Esophagus squamous epithelium (tissue), 5 donors: ENCODE measurements at places on chromosomes 12 and 14.

DNA sequence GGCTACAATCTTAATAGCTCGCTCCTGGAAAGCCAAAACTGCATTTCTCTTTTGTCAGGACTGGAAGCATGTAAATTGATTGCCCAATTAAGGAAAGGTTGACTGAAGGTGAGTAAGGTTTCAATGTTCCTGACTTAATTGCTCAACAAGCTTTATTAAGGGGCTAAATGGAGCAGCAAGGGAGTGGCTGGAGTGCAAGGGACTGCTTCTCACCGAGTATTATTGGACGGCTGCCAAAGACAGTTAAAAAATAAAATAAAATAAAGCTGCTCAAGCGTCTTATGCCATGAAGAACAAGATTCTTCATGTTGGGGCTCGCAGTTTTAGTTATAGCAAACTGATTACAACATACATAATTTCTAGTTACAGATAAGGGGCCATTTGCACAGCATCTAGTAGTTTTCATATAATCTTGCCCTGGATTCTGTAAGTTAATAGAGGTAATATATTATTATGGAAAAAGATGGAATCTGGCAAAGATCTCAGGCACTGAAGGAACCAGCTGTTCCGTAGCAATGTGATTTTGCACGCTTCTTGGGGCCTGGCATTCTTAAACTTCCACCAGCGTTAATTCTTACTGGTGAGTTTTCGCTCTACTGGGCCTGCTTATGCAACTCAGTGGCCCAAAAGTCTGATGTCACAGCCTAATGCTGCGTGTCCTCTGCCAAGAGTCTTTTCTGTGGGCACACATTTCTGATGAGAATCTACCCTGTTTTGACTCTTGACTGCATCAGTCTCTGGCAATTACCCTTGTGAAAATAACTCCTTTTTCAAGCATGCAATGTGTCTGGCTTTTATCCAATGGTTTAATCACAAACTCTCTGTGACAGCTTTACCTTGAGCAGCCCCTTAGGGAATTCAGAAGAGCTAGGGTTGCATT lies 108.5 kb downstream of the SLC38A1 start:
- no peak for DNase-seq

DNA sequence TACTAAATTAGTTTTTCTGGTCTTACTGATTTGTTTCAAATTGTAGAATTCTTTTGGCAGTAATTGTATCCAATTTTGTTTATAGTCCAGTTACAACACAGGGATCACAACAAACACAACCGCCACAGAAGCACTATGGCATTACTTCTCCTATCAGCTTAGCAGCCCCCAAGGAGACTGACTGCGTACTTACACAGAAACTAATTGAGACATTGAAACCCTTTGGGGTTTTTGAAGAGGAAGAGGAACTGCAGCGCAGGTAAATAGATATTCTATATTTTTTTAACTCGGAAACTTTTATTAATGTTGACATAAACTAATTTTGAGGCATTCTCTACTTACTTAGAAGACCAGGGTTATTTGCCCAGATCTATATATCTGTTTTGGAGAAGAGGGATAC lies 17.8 kb downstream of the PAPOLA start:
- no peak for DNase-seq

DNA sequence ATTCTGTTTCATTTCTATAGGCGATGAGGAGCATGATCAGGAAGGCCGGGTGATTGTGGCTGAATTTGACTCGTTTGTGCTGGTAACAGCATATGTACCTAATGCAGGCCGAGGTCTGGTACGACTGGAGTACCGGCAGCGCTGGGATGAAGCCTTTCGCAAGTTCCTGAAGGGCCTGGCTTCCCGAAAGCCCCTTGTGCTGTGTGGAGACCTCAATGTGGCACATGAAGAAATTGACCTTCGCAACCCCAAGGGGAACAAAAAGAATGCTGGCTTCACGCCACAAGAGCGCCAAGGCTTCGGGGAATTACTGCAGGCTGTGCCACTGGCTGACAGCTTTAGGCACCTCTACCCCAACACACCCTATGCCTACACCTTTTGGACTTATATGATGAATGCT lies 1.9 kb downstream of the APEX1 start:
- DNase-seq, result no peak

GRCh38 chr12:57693317-57693658 lies 644 bp upstream of the OS9 start:
- DNase-seq, result no peak

GRCh38 chr12:93990832-93991803 lies 157.3 kb upstream of the PLXNC1 start:
- DNase-seq, result no peak

DNA sequence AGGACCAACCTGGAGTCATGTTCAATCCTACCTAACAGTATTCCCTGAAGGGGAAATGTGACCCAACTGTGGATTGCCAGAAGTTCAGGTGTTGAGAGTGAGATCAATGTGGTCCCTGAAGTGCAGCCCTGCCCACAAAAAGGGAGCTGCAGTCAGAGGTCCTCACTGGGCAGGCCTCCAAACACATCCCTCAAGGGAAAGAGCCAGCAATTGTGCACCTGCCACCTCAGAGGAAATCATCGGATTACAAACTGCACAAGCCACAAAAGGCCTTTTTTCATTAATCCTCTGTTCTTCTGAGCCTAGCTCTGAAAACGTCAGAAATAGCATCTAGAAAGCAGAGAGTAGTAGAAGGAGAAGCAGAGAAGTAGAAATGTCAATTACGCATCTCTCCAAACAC lies 10.8 kb upstream of the MDM1 start:
- no peak for DNase-seq

DNA sequence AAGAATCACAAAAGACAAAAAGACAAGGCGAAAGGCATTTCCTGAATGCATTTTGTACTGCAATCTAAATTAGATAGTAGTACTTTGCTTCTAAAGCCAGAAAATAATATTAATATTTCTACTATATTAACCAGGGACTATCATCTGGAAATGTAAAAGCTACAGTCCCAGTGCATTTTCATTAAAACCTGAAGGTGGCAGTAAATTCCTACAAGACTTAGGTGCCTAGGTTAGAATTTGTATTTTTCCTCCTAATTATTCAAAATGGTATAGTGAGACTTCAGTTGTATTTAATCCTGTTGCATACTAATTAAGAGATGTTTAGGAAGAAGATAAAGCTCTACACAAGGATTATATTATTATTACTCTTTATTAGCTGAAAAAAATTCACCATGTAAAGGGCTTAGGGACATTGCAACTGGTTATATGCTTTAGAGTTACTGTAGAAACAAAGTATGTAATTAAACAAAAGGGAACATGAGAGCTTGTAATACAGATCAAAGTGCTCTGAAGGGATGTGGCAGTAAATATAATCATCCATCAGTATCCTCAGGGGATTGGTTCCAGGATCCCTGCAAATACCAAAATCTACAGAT lies 53.6 kb downstream of the BRMS1L start:
- no peak for DNase-seq

- DNase-seq, result no peak
Measured at GRCh38 chr12:102543494-102544485, 63.4 kb upstream of the IGF1 start.

GRCh38 chr12:23686095-23686494 lies 263.4 kb downstream of the SOX5 start:
- DNase-seq, result no peak

- no peak for DNase-seq
Measured at GRCh38 chr14:93062890-93063289, 52.8 kb downstream of the ITPK1 start.

DNA sequence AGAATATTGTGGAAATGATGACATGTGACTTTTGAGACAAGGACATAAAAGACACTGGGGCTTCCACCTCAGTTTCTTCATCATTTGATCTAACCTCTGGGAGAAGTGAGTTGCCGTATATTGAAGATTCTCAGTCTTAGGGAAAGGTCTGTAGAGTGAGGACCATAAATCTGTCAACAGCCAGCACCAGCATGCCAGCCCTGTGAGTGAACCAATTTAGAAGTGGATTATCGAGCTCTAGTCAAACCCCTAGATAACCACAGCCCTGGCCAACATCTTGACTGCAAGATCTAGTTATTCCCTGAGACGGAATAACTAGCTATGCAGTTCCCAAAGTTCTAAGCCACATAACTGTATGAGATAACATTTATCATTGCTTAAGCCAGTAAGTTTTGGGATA lies 108.8 kb upstream of the PTPRR start:
- no peak for DNase-seq

GRCh38 chr12:100820314-100820713 lies 25.7 kb downstream of the ANO4 start:
- no peak for DNase-seq

DNA sequence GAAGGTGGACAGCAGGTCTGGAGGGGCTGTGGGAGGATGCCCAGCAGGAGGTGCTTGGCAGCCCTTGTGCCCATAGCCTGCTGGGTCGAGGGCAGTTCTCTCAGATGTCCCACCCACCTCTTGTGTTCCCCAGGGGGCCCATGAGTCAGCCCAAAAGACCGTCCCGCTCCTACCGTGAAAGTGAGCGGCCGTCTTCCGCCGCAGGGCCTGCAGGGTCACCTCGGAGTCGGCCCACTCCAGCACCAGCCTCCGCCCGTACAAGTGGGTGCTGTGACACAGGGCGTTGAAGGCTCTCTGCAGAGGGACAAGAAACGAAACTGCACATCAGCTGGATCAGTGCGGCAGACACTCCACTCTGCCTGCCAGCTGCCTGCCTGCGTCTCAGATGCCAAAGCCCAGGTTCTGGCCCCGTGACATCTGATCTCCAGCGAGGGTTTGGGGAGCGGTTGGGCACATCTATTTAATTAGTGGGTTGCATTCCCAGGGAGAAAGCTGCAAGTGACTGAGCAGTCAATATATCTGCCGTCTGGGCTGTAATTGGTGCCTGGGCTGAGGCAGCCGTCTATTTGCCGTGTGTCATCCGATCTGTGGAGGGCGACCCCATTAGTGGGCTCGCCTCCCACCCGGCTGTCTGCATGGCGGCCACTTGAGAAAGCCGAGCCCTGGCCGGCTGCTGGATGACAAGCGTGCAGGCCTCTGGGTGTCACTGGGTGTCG lies 121.5 kb downstream of the RBM19 start:
- DNase-seq, result no peak

DNA sequence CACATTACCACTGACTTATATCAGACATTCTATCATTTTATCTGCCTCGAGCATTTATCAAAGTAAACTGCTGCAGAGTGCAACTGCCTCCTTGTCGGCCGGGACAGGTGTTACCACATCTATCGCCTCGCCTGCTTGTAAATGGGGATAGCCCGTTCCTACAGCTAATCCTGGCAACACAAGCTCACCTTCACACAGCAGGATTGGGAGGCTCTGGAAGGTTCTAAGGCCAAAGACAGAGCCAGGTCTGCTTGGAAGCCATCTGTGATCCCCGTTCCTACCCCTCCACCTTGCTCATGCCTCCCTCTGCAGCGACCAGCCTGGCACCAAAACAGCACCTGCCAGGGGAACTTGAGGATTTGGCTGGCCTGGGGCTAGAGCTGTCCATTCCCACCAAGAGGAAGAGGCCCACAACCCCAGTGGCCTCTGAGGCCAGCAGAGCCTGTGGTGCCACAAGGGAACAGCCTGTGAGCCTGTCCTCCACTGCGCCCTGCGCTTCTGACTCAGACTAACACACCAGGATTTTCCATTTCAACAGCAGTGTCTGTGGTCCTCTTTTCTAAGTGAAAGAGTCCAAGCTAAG lies 114.8 kb upstream of the DIO3 start:
- DNase-seq, result no peak

GRCh38 chr14:76962303-76962660 lies 66.2 kb downstream of the IRF2BPL start:
- no peak for DNase-seq

GRCh38 chr14:104196461-104197140 lies 58.2 kb downstream of the KIF26A start:
- DNase-seq, result no peak

- no peak for DNase-seq
Measured at GRCh38 chr12:131167334-131167733, 213.6 kb downstream of the ADGRD1 start.

DNA sequence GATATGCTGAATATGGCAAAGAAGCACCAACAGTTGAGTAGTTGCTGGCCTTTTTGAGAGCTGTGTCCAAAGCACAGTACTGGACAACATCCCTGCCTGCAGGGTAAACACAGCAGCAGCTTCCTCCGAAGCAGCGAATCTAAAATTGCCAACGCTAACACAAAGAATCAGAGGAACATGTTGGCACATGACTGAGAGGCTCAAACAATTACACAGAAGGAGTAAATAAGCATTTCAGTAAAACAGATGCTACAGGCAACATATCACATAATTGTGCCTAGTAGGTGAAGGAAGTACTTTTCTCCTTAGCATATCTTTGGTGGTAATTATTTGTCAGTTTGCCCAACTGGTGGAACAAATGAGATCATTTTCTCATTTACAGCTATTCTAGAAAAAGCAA lies 52.1 kb downstream of the KICS2 start:
- no peak for DNase-seq

DNA sequence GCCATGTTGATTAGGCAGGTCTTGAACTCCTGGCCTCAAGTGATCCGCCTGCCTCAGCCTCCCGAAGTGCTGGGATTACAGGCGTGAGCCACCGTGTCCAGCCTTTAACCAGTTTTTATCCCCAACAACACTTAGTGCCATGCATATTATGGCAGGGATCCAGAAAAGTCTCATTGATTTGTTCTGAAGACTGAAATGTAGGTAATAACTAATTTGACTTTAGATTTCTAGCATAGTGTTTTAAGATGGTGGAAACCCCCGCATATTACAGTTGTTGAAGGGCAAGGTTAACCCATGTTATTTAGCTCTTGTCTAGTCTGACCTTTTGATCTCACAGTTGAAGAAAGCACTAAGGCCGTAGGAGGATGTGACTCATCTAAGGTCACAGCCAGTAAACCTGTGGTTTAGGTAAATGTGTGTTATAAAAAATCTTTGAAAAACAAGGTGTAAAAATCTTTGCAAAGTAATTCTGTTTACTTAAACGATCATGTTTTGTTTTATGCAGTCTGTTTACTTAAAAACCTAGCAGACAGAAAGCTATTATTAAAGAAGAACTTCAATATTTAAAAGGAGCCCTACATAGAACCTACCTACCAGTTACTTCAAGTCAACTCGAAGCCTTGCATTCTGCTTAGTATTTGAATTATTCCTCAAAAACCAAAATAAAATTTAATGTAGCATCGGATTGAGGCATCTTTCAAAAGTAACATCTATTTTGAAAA lies 24.8 kb downstream of the BICDL1 start:
- DNase-seq, result no peak

DNA sequence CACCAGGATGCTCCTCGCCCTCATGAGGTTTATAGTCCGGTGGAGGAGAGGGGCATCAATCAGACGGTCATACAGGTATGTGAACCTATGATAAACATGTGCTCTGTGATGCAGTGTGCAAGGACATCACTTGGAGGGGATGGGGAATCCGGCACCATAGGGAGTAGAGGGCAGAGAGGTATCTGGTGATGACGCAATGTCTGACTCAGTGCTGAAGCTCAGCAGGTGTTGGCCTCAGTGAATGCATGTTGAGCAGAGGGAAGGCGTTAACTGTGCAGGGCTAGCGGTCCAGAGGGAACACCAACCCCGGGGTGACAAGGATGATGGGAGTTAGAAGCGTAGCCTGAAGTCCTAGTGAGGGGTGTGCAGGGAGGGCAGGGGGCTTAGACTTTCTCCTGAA lies 200.9 kb downstream of the TMEM132C start:
- no peak for DNase-seq

GRCh38 chr14:100893228-100893601 lies 10.3 kb downstream of the RTL1 start:
- no peak for DNase-seq
